ENCODE measurements at places on chromosomes 1 and 21.

- no peak for DNase-seq
These were observed 44.5 kb upstream of the PIGC start for GRCh38 chr1:172488393-172488792.

GRCh38 chr1:227451954-227452353 is 111.4 kb upstream of the ZNF678 start:
- DNase-seq = no peak

GRCh38 chr1:2229037-2229864 is 1.1 kb downstream of the SKI start:
- no peak for DNase-seq

GRCh38 chr1:53643881-53644390 is 95.0 kb downstream of the GLIS1 start:
- no peak for DNase-seq

DNA sequence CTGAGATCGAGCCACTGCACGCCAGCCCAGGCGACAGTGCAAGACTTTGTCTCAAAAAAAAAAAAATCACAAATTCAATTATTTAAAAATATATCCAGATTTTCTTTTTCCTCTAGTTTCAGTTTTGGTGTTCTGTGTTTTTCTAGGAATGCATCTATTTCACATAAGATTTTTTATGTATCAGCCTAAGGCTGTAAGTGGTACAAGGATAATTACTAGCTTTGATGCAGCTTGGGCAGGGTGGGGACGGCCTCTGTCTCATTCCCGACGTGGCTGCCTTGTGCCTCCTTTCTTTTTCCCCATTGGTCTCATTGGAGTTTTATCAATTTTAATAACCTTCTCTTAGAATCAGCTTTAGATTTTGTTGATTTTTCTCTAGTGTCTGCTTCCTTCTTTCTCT is 6.9 kb downstream of the CCDC27 start:
- DNase-seq = no peak

- no peak for DNase-seq
These were observed 127.6 kb upstream of the DAB1 start for GRCh38 chr1:57551476-57551875.

DNA sequence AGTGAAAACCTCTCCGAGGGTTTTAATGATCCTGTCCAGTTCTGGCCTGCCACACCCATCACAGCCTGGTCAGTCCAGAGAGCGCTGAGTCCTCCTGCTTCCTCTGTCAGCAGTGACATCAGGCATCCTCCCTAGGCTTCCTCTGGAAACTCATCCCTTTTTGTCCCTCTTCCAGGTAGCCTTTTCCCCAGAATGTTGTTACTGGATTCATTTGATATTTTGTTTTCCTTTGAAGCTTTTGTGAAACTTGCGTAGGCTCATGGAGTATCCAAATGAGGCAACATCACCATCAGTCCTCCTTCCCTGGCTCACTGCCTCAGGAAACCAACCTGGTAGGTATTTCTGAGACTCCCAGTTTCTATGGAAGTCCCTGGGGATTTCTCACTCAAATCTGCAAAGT is 27.0 kb upstream of the IGSF3 start:
- no peak for DNase-seq

DNA sequence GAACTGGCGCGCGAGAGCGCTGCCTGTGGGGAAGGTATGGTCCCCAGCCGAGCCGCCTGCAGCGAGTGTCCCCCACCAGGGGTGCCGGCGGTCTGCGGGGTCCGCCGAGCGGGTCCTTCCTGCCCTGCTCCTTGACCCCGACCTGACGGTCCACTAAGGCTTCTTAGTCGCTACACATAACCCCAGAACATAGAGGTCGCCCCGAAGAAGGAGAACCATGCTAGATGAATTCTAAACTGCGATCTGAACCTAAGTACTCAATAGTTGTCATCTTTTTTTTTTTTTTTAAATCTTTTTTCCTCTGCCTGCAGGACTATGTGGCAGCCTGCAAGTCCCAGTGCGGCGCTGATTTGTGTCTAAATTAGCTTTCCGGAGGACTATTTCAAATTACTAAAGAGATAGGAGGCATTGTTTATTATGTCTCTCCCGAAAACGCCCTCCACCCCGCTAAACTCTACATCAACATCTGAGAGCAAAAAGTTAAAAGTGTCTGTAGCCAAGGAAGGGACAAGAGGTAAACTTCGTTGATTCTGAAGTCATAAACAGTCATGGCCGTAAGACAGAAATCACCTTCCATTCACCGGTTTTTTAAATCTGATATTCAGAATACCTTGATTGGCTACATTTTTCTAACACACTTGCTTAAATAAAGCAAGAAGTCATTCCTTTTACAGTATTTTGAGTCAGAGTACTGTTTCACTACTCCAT is 476 bp downstream of the AXDND1 start:
- no peak for DNase-seq

DNA sequence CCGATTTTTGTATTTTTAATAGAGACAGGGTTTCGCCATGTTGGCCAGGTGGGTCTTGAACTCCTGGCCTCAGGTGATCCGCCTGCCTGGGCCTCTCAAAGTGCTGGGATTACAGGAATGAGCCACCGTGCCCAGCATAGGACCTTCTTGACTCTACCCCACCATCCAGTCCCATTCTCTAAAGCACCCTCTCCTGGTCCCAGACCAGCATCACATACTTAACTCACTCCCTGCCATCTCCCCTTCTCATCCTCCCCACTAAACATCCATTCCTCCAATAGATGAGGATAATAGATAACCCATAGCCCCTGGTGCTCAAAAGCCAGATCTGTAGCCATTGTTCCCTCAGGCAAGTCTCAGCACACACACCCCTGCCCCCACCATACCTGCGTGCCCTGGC is 2.1 kb downstream of the ENTREP3 start:
- DNase-seq = no peak

GRCh38 chr1:58905628-58906221 is 121.9 kb upstream of the JUN start:
- no peak for DNase-seq

GRCh38 chr1:235637756-235638534 is 11.6 kb downstream of the GNG4 start:
- DNase-seq = no peak

DNA sequence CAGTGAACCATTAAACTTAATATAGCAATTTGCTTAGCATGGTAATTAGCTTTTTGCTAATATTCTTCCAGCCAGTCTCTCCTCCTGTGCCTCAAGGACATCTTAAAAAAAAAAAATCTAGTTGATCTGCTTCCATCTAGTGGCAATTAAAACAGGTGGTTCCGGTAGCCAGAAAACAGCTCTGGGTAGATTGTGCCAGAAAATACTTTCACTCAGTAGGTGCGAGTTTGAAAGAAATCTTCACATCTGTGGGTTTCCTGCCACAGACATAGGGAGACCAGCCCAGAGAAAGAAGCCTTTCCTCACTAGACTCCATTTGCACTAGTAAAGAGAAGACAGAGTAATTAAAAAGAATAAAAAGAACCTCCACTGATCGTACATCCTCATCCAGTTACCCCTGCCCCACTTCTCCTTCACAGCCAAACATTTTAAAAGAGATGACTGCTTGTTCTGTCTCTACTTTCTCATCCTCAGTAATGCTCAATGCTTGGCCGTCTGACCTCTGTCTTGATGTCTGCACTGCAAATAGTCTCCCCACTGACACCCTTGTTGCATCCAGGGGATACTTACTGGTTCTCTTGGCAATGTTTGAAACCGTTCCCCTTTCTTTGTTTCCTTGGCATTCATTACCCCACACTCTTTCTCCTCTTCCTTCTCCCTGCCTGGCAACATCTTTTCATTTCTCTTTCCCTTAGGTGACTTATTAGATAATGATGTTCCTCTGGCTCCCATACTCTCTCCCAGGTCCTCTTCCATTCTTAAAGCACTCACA is 16.9 kb downstream of the SELL start:
- no peak for DNase-seq

- DNase-seq = no peak
These were observed 1.5 kb downstream of the SERPINC1 start for GRCh38 chr1:173915596-173915995.

- no peak for DNase-seq
These were observed 175.7 kb downstream of the ST6GALNAC3 start for GRCh38 chr1:76250271-76250670.

- DNase-seq = no peak
These were observed 34.5 kb downstream of the NTNG1 start for GRCh38 chr1:107175102-107175909.

DNA sequence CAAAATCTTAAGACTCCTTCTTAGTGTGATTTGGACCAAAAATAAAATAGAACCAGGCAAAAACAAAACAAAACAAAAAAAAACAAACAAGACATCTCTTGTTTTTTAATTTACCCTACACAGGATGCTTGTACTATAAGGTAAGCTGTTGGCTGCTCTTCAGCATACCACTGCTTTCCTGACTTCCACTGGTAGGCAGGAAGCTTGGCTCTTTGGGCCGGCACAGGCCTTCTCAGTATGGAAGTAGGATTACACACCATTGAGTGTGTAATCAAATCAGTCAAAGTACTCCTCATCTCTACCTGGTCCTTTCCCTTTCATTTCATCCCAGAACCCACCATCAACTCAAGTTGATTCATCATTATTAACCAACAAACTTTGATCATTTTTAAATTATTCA is 61.9 kb upstream of the RGS1 start:
- DNase-seq = no peak
